ENCODE measurements at places on chromosomes 6 and 20. TPM values are rescaled to one million over a fixed set of nuclear protein-coding genes. Genes with fewer than 3 reads are reported as not detected.
A peak's percentile ranks its signal among the peaks of the same experiment; 100 is the strongest.

DNA sequence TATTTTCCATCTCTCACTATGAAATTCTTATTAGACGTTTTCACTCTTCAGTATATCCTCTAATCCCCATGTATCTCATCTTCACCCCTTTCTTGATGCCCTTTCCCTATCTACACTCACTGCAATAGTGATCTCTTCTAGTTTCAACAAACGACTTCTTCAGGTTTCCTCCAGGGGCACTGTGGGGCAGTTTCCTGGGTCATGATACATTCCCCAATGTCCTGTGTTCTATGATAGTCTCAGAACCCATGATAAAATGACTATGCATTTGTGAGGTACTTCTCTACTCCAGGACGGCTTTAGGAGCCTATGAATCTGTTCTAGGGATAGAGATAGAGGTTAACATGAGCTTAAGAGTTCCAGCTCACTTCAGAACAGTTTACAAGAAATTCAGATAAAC, 183.3 kb downstream of the FOXC1 start:
- peaks cover 5% of the 10 kb centered on the region for H3K4me1 ChIP-seq
- no peak for DNase-seq
- H3K27me3 ChIP-seq, result no peaks in the 10 kb centered on the region
- H3K36me3 ChIP-seq, result no peaks in the 10 kb centered on the region

GRCh38 chr20:32189691-32190615, 17.6 kb downstream of the PLAGL2 start:
- peaks cover 9% of the 10 kb centered on the region for H3K4me1 ChIP-seq
- peaks cover 9% of the 10 kb centered on the region for H3K36me3 ChIP-seq
- H3K27me3 ChIP-seq, result no peaks in the 10 kb centered on the region

- H3K4me3 ChIP-seq, result no peak overlapping the region
- no peaks in the 10 kb centered on the region for H3K36me3 ChIP-seq
- no peaks in the 10 kb centered on the region for H3K27me3 ChIP-seq
- no peak overlapping the region for H3K27ac ChIP-seq
Measured at GRCh38 chr6:16438718-16439591, 200.6 kb downstream of the GMPR start.

GRCh38 chr6:105495515-105495914, 92.6 kb upstream of the PREP start:
- H3K4me3 ChIP-seq, result no peak overlapping the region
- no peaks in the 10 kb centered on the region for H3K4me1 ChIP-seq
- no peaks in the 10 kb centered on the region for H3K27me3 ChIP-seq
- no peak overlapping the region for H3K27ac ChIP-seq

DNA sequence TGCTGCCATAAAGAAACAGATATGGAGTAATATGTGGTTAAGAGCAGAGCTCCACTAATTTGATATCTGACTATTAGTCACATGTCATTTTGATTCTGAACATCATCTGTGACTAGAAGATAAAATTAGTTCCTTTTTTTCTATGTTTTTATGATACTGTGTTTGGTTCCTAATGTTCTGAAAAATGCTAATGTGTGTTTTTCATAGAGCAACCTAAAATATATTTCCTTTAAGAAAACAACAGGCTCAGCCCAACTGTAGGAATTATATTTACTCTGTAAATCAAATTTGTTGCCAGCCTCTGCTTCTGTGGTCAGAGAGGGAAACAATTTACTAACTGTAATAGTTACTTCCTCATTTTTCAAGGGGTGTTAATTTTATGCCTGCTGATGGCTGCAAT, 33.3 kb upstream of the TXLNB start:
- H3K27me3 ChIP-seq, result no peaks in the 10 kb centered on the region
- no peak for DNase-seq
- H3K27ac ChIP-seq, result no peak overlapping the region
- H3K36me3 ChIP-seq, result no peaks in the 10 kb centered on the region
- peaks cover 20% of the 10 kb centered on the region for H3K4me1 ChIP-seq

DNA sequence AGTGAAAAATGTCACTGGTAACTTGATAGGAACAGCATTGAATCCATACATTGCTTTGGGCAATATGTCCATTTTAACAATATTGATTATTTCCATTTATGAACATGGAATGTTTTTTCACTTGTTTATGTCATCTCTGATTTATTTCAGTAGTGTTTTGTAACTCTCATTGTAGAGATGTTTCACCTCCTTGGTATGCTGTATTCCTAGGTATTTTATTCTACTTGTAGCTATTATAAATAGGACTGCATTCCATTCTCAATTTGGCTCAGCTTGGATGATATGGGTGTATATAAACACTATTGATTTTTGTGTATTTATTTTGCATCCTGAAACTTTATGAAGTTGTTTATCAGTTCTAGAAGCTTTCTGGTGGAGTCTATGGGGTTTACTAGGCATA, 730.3 kb downstream of the DOK5 start:
- no peaks in the 10 kb centered on the region for H3K27me3 ChIP-seq
- DNase-seq, result no peak
- H3K4me1 ChIP-seq, result no peaks in the 10 kb centered on the region
- no peak overlapping the region for H3K27ac ChIP-seq
- no peaks in the 10 kb centered on the region for H3K36me3 ChIP-seq
- H3K4me3 ChIP-seq, result no peak overlapping the region

GRCh38 chr20:3251806-3252205, 12.8 kb upstream of the SLC4A11 start:
- DNase-seq, result no peak
- H3K4me1 ChIP-seq, result peaks cover 12% of the 10 kb centered on the region

DNA sequence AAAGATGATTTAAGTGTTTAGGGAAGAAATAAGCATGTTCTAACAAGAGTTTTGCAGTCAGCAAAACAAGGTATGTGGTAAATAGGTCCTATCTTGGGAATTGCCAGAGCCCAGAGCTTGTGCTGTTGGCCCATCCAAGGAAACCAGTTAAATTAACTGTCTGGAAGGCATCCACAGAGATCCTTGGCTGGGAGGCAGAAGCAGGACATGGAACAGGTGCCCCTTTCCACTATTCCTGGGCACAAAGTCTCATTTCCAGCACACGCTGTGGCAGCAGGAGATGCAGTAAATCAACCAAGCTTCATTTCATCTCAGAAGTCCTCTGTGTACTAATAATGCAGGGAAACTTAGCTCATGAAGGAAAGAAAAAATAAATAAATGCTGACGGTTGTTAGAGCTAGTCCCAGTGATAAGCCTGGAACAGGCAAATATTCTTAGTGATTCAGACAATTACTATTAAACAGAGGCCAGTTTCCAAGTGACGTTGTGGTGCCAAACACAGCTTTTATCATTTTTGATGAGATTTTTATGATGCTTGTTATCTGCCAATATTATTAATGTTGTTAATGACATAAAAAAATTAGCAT, 39.8 kb upstream of the SNAP25 start:
- no peak overlapping the region for H3K27ac ChIP-seq
- no peaks in the 10 kb centered on the region for H3K4me1 ChIP-seq
- no peaks in the 10 kb centered on the region for H3K27me3 ChIP-seq
- no peak overlapping the region for H3K4me3 ChIP-seq
- no peak for DNase-seq

- H3K27me3 ChIP-seq, result no peaks in the 10 kb centered on the region
- no peak overlapping the region for H3K27ac ChIP-seq
- DNase-seq, result peak; percentile 95
- H3K4me1 ChIP-seq, result peaks cover 2% of the 10 kb centered on the region
- no peaks in the 10 kb centered on the region for H3K36me3 ChIP-seq
Measured at GRCh38 chr6:41683523-41684310, 45.4 kb downstream of the MDFI start.

DNA sequence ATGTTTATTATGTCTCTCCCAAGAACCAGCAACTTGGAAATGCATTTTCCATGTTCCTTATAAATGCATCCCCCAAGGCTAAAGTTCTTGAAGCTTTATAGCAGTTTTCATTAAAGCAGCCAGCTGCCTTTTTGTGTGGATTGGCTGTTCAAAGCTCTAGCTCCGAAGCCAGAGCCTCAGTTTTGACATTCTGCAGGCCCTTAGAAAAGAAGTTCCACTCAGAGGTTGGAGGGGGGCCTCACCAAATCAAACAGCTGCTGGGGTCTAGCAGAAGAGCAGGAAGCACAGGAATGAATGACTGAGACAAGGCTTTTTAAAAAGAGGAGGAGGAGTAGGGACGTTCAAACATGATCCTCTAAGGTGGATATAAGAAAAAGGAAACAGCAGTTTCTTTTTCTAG, 4.2 kb upstream of the POU3F2 start:
- no peak overlapping the region for H3K27ac ChIP-seq
- no peak for DNase-seq
- H3K27me3 ChIP-seq, result peaks cover 77% of the 10 kb centered on the region
- H3K4me1 ChIP-seq, result peaks cover 5% of the 10 kb centered on the region
- H3K4me3 ChIP-seq, result no peak overlapping the region
- no peaks in the 10 kb centered on the region for H3K36me3 ChIP-seq

DNA sequence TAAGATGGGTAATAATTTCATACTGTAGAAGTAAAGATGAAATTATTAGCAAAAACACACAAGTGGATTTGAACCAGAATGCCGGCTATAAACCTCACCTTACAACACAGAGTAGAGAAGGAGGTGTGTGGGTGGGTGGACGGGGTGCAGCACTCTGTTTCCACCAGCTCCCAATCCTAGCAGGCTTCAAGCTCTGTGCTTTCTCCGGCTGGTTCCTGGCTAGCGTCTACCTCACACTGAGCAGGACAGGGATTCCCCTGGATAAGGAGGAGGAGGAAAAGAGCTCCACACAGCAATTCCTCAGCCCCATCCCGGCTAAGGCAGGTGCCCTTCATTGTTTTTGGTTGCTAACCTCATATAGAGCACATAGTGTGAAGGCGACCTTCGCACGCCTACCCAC, 453.3 kb downstream of the C6orf118 start:
- H3K27ac ChIP-seq, result no peak overlapping the region
- no peak overlapping the region for H3K4me3 ChIP-seq
- no peak for DNase-seq
- H3K4me1 ChIP-seq, result no peaks in the 10 kb centered on the region
- H3K36me3 ChIP-seq, result no peaks in the 10 kb centered on the region

- H3K4me1 ChIP-seq, result peaks cover 4% of the 10 kb centered on the region
- no peaks in the 10 kb centered on the region for H3K27me3 ChIP-seq
- DNase-seq, result no peak
- H3K4me3 ChIP-seq, result no peak overlapping the region
Measured at GRCh38 chr20:15045246-15045645, 707.8 kb upstream of the FLRT3 start.

DNA sequence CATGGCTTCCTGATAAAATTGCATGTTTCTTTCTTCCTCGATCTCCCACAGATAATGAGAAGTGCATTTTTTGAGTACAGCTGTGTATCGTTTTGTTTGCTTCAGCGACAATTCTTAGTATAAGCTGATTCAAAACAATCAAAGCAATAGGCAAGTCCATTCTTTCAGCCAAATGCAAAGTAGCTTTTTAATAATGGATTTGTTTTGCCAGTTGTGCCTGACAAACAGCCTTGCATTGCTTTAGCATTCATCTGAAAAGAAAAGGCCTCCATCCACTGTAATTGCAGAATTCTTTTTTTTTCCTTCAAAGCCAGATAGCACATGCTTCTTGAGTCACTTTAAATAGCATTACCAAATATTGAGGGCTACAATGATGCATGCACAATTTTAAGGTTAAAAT, 32.0 kb downstream of the TTLL2 start:
- H3K4me3 ChIP-seq, result no peak overlapping the region
- H3K27me3 ChIP-seq, result no peaks in the 10 kb centered on the region
- DNase-seq, result no peak

DNA sequence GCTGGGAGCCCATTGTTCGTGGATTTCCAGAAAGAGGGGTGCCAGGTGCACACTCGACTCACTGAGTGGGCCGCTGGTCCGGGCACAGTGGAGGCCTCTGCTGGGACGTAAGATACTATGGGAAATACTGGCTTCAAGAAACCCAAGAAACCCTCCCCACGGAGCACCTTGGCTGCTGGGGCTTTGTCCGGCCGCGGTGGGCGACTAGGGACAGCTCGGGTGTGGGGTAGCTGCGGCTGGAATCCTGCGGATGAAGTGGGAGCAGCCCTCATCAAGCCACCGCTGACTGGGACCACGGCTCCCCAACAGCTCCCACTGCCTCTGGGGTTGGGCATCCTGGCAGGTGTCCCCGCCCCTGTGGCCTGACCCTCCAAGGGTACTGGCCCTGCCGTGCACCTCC, 69.5 kb upstream of the GATA5 start:
- no peak for DNase-seq
- H3K4me3 ChIP-seq, result no peak overlapping the region
- H3K36me3 ChIP-seq, result no peaks in the 10 kb centered on the region
- no peak overlapping the region for H3K27ac ChIP-seq
- H3K4me1 ChIP-seq, result no peaks in the 10 kb centered on the region

DNA sequence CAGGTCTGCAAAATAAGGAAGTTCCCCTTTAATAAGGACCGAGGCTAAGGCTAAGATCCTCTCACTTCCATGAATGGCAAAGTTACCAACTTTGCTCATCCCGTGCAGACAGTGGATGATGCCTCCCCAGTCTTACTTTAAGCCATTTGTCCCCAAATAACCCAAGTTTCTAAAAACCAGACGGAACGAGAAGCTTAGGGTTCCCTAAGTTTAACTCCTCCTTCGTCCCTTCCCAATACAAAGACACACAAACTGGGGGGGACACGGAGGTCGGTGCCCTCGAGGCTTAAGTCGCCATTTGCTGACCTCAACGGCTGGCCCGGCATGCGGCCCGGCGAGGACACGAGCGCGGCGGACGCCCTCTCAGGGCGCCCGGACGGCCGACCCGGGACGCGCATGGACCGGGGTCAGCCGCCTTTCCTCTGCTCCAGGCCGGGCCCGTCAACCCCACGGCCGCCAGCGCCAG, 527 bp downstream of the FBXO30 start:
- no peaks in the 10 kb centered on the region for H3K27me3 ChIP-seq
- no peaks in the 10 kb centered on the region for H3K36me3 ChIP-seq
- H3K27ac ChIP-seq, result peak overlapping the region; percentile 94
- H3K4me1 ChIP-seq, result peaks cover 7% of the 10 kb centered on the region

DNA sequence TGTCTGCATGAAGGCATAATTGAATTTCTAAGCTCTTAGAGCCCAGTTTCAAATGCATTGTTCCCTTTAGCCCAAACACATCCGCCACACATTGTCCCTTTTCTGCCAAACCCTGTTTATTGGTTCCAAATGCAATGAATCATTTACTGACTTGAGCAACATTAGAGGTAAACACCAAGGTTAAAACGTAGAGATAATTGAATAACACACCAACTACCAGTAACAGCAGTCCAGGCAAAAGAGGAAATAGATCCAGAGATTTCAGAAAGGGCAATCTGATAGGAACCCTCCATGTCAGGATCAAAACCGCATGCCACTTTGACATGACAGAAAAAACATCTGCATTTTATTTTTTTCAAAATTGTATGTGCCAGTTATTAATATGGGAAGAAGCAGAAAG, 114.8 kb downstream of the PKHD1 start:
- no peak for DNase-seq
- H3K27ac ChIP-seq, result no peak overlapping the region
- H3K4me3 ChIP-seq, result no peak overlapping the region
- no peaks in the 10 kb centered on the region for H3K27me3 ChIP-seq

- no peak overlapping the region for H3K4me3 ChIP-seq
- H3K4me1 ChIP-seq, result no peaks in the 10 kb centered on the region
- H3K27ac ChIP-seq, result no peak overlapping the region
Measured at GRCh38 chr6:9360881-9361280, 925.5 kb upstream of the SLC35B3 start.

GRCh38 chr6:93581371-93581770, 162.0 kb upstream of the EPHA7 start:
- no peaks in the 10 kb centered on the region for H3K27me3 ChIP-seq
- no peak overlapping the region for H3K4me3 ChIP-seq
- no peak for DNase-seq

Gene PROCR
- total RNA-seq, result 4.6 TPM

Gene GLP1R
- total RNA-seq, result under 0.01 TPM

Gene METTL24
- total RNA-seq, result 1.5 TPM

Gene TFAP2C
- 0.42 TPM for total RNA-seq

Gene SRXN1
- 3.5 TPM for total RNA-seq

Gene ARFGEF3
- 0.19 TPM for total RNA-seq

Gene ZBTB46
- total RNA-seq, result 5.8 TPM

Gene THBS2
- 4.2 TPM for total RNA-seq
